Right ventricle myocardium inferior (tissue), 1 donor: ENCODE measurements at places on chromosomes 2 and 18. TPM values are rescaled to one million over a fixed set of nuclear protein-coding genes. Genes with fewer than 3 reads are reported as not detected.

LDLRAD4 gene
- 29.6 TPM for total RNA-seq

FTCDNL1 gene
- 3.0 TPM for total RNA-seq

SH3RF3 gene
- total RNA-seq: 8.0 TPM

POTEE gene
- total RNA-seq: not detected

ALPG gene
- not detected for total RNA-seq

GAREM1 gene
- total RNA-seq: 22.7 TPM

COLEC12 gene
- total RNA-seq: 9.9 TPM

AKAIN1 gene
- not detected for total RNA-seq

OTOS gene
- not detected for total RNA-seq

FAM237A gene
- 1.2 TPM for total RNA-seq

TMEM17 gene
- 1.3 TPM for total RNA-seq

COBLL1 gene
- total RNA-seq: 15.2 TPM

PSMA8 gene
- total RNA-seq: 0.14 TPM

TWSG1 gene
- 9.8 TPM for total RNA-seq

POU3F3 gene
- not detected for total RNA-seq

L3MBTL4 gene
- 1.1 TPM for total RNA-seq

MAPK4 gene
- 34.1 TPM for total RNA-seq

NPHP1 gene
- 5.5 TPM for total RNA-seq

EFHD1 gene
- total RNA-seq: 26.3 TPM

SPATA3 gene
- total RNA-seq: not detected

LHCGR gene
- 0.11 TPM for total RNA-seq

ERICH2 gene
- not detected for total RNA-seq

TANC1 gene
- total RNA-seq: 62.4 TPM

HRH4 gene
- 0.19 TPM for total RNA-seq

DOK6 gene
- 6.3 TPM for total RNA-seq

ERFE gene
- total RNA-seq: 0.51 TPM

SPAG16 gene
- total RNA-seq: 16.6 TPM
